H9 (cell line): ENCODE measurements at places on chromosomes 2 and 18. TPM values are rescaled to one million over a fixed set of nuclear protein-coding genes. Genes with fewer than 3 reads are reported as not detected.

The EVX2 gene
- total RNA-seq: not detected in 2 replicates

The AQP12B gene
- total RNA-seq: not detected in 2 replicates

The MGAT4A gene
- total RNA-seq: 3.3 and 3.5 TPM in 2 replicates

The ATP6V1C2 gene
- 0.72 and 1.2 TPM in 2 replicates for total RNA-seq
